ENCODE measurements at places on chromosomes 11 and 22. TPM values are rescaled to one million over a fixed set of nuclear protein-coding genes. Genes with fewer than 3 reads are reported as not detected.

Gene TEX12
- total RNA-seq: not detected

- DNase-seq: no peak
Observed at GRCh38 chr11:77026743-77027142, 7.5 kb upstream of the B3GNT6 start.

DNA sequence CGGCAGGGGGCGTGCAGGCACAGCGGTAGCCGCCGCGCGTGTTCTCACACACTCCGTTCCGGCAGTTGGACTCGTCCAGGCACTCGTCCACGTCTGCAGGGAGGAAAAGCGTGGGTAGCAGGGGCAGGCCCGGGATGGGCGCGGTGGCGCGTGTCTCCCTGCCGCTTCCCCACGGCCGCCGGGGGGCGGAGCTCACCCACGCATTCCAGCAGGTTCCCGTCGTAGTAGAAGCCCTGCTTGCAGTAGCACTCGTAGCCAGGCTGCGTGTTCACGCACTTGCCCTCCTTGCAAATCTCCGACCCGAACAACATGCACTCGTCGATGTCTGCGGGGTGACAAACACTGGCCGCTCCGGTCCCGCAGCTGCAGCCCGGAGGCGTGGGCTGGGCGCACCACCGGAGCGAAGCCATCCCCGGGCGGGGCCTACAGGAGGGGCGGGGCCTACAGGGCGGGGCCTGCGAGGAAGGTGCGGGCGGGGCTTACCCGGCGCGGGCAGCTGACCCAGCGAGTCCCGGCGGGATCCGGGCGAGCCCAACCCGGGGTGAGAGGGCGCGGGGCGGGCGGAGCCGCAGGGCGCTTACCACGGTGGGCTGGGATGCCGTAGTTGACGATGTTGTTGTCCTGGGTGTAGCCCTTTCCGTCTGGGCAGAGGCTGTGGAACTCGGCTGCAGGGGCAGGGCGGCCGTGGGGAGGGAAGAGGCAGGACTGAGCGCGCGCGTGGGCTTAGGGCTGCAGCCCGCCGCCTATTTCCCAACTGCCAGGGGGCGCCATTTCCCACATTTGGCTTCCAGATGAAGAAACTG, 15.6 kb downstream of the SCYL1 start:
- DNase-seq: peak; percentile 99

- DNase-seq: no peak
Observed at GRCh38 chr22:46057246-46058090, 80.5 kb upstream of the WNT7B start.

DNA sequence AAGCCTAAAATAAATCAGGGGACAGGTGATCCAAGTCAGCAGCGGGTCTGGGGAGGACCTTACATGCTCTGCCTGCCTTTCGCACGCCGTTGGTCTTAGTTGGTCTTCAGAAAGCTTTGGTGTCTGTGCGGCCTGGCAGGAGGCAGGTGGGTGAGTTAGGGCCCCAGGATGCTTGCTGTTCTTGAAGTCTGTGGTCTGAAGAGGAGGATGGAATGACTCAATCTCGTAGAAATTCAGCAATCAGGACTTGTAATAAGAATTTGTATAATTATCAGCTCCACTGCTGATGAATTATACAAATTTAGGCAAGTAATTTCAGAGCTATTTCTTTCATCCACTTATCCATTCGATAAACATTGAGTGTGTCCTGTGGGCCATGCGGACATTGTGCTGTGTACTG, 138.5 kb downstream of the FEZ1 start:
- no peak for DNase-seq

DNA sequence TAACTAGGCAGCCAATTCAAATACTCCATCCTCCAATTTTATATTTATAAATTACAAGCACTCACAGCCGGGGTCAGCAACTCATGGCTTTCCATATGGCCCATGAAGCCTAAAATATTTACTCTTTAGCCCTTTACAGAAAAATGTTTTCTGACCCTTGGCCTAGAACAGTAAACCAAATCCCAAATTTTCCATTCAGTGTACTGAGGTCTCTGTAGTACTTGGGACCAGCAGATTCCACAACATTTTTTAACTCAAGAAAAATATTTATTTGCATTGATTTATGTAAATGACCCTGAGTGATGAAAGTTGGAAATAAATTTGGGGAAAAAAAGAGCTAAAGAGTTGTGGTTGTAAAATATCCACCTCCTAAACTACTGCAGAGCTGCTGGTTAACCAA, 82.6 kb downstream of the SLC1A2 start:
- no peak for DNase-seq

GRCh38 chr11:27648840-27649239, 51.4 kb downstream of the BDNF start:
- DNase-seq: no peak

GRCh38 chr22:32994041-32994830, 63.9 kb downstream of the SYN3 start:
- DNase-seq: peak; percentile 40

GRCh38 chr11:86934926-86935579, 20.1 kb downstream of the FZD4 start:
- DNase-seq: no peak

GRCh38 chr11:46200537-46201281, 76.8 kb upstream of the CREB3L1 start:
- DNase-seq: no peak

Measured in frontal cortex (tissue), 4 donors.